Neural crest cell (in vitro differentiated cells): ENCODE measurements at places on chromosomes 12 and 14.

DNA sequence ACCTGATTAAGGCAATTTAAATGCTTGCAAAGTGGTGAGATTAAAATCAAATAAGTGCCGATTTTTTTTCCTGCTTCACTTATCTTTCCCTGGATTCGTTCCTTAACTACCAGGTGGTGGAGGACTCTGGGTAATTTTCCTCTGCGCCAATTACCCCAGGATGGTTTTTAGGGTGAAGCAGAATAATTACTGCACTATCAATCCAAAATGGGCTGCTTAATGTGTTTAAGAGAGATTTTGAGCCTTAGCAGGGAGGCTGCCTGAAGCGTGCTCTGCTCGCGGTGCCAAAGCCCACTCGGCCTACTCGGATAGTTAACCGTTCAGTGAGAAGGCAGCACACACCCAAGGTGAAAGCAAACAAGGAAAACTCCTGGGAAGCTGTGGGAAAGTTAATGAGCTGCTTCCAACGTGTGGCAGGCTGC is 274.9 kb upstream of the LMO3 start:
- DNase-seq: no peak

DNA sequence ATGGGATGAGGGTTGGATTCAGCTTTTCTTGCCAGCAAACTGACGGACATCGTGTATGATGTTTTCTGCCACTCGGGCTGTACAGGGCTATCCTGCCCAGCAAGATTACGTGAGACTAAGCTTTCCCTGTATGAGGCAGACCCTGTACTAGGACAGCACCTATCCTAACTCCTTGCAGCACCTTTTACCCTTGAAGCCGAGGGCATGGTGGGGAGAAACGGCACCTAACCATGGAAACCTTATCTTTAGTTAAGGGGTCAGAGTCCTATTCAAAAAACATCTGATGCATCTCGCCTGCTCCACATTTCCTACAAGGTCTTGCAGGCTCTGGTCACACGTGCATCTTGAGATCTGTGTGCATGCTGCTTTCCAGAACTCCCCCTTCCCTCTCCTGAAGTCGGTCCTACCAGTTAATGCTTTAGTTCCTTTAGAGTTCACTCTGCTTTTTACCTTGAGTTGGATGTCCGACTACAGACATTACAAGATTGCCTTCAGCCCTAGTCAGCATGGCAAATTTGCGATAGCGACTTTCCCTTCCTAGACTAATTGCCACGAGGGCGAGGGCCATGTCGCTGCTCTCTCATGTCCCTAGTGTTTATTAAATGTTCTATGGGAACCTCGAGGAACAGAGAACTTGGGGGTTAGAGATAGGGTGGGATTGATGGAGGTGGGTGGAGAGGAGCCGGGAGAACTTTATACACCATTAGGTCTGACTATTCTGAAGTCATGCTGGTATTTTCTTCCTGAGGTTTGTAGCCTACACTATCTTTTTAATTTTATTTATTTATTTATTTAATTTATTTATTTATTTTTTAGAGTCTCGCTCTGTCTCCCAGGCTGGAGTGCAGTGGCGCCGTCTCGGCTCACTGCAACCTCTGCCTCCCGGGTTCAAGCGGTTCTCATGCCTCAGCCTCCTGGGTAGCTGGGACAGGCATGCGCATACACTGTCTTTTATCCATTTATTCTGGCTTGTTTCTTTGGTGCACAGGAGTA is 6.6 kb downstream of the RAN start:
- no peak for DNase-seq

- no peak for DNase-seq
These were observed 13.5 kb downstream of the CPSF2 start for GRCh38 chr14:92135269-92135668.

- DNase-seq: no peak
These were observed 28.7 kb downstream of the WNT5B start for GRCh38 chr12:1657688-1658087.

DNA sequence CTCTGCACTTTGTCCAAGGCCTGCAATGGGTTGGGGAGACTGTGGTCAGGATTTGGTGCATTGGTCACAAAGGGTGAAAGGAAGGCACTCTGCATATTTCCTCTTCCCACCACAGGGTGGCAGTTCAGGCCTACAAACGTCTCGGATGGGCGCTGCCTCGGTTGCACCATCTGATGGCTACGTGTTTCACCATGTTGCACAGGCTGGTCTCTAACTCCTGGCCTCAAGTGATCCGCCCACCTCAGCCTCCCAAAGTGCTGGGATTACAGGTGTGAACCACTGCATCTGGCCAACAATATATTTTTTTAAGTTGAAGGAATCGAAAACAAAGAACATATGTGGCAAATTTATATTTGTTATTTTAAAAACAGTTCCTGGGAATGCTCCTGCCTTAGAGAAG is 35.1 kb downstream of the TMBIM6 start:
- DNase-seq: peak; percentile 61

GRCh38 chr14:91376547-91377477 is 40.8 kb downstream of the CCDC88C start:
- no peak for DNase-seq

DNA sequence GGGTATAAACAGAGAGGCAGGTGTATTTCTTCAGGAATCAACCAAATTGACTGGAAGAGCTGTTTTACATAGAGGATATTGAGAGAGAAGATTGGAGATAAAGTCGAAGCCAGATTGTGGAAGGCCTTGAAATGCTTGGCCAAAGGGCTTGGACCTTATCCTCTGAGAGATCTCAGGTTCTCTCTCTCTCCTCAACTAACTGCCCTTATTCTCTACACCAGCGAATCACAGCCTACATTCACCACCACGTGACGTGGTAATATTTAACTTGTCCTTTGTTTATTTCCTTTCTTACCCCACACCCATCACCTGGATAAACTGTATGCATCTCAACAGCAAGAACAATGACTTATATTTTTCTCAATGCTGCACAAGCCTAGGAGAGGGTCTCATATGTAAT is 207.4 kb downstream of the EFCAB11 start:
- DNase-seq: no peak

- DNase-seq: no peak
These were observed at the start of gene DEGS2 for GRCh38 chr14:100159094-100159864. Gene DEGS2, minus strand, starts transcription at chr14:100159645. Its CDS starts 58 bp downstream, at chr14:100159587.

DNA sequence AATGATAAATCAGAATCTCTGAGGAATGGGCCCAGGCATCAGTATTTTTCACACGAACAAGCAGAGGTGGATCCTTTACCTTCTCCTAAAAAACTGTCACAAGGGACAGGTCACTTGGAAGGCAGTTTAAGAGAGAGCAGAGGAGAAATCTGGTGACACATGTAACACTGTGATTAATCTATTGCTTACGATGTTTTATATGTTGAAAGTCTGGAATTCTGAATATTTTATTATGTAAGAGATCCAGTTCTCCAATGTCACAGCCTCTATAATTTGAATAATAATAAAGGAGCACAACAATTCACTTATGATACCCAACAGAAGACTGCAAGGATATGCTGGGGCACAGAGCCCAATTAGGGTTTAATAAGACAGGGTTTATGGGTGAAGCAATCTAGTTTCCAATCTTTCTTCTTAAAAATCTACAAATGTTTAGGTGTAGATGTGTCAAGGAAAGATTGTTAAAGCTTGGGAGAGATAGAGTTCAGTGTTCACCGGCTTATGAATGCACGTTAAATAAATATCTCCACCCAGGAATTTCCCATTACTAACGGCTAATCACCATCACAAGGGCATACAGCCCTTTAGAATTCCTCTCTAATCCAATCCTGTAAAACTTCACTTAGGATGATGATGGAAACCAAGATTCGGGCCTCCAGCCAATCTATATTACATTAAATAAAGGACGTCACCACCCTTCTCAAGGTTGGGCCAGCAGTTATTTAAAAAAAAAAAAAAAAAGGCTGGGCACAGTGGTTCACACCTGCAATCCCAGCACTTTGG is 23.4 kb downstream of the DUSP16 start:
- DNase-seq: no peak

- DNase-seq: no peak
These were observed 356.2 kb downstream of the TMEM121 start for GRCh38 chr14:105882626-105883025.

DNA sequence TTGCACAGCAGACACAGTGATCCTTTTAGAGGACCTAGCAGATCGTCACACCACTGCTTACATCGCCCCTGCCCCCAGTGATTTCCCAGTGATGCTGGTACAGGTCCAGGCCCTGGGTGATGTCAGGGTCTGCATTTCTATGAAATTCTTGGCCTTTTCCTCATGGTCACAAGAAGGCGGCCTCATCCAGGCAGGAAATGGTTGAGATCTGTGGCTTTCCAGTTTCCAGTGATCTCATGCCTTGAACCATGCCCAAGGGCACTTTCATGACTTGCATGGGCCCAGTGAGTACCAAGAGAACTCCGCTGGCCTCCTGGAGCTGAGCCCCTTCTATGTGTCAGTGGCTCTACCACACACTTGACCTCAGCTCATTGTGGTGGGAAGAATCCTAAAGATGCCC is 41.9 kb upstream of the BDKRB2 start:
- DNase-seq: no peak

DNA sequence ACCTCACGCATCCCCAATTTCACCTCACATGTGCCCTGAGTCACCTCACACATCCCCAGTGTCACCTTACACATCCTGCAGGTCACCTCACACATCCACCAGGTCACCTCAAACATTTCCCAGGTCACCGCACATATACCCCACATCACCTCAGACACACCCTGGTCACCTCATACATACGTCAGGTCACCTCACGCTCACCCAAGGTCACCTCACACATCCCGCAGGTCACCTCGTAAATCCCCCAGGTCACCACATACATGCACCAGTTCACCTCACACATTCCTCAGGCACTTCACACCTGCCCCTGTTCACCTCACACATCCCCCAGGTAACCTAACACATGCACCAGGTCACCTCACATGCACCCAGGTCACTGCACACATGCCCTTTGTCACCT is 864.0 kb downstream of the TMEM121 start:
- DNase-seq: no peak

DNA sequence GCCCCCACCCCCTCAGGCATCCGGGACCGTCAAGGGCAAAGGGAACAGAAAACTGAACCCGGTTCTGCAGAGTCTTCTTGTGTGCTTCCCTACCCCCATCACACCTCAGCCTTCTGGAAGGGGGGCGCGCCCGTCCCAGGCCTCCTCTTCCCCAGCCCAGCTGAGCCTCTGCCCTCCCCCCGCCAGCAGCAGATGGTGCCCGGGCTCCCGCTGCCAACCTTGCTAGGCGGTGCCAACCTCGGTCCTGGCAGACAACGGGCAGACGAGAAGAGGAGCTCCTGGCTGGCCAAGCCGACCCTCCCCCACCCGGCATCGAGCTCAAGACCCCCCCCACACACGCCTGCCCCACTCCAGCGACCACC is 8.7 kb downstream of the STAC3 start:
- no peak for DNase-seq

DNA sequence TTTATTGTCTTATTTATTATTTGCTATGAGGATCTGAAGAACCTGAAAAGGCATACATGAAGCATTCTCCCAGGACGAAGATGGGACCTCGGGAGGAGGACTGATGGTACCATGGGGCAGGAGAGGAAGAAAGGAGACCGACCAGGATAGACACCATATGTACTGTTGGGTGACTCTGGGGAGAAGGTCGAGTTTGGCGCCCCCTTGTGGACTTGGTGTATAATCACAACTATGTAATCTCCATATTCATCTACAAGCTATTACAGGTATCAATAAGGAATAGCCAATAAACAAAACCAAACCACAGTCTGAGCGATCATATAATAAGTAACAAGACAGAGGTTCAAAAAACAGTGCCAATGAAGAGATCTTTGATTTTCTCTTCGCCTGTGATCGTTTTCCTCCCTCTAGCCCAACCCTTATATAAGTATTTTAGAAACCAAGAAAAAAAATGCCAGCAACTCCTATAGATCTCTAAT is 139.1 kb downstream of the SPTSSA start:
- peak; percentile 77 for DNase-seq

GRCh38 chr12:126747530-126748149 is 1519.3 kb upstream of the TMEM132C start:
- peak; percentile 49 for DNase-seq

GRCh38 chr14:103581206-103581605 is 18.4 kb downstream of the COA8 start:
- DNase-seq: no peak

DNA sequence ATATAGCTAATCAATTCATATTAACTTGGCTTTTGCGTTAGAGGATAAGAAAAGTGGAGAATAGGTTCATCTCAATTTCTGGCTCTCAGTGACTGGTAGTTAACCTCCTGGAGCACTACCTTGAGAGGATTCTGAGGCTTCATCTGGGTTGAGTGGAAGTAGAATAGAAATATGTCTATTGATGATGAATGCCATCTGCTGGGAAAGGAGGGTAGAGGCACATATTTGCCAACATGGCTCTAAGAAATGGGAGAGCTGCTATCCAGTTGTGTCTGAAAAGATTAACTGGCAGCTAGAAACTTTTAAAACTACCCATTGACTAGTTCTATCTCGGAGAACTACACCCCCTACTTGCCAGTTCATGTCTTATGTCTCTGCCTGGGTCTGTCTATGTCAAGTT is 530.1 kb downstream of the NRXN3 start:
- DNase-seq: no peak

- no peak for DNase-seq
These were observed 117.2 kb downstream of the PPM1H start for GRCh38 chr12:62817556-62818271.

GRCh38 chr14:55454264-55455002 is 14.0 kb upstream of the TBPL2 start:
- no peak for DNase-seq

GRCh38 chr12:88184196-88184595 is 42.1 kb downstream of the TMTC3 start:
- DNase-seq: no peak

DNA sequence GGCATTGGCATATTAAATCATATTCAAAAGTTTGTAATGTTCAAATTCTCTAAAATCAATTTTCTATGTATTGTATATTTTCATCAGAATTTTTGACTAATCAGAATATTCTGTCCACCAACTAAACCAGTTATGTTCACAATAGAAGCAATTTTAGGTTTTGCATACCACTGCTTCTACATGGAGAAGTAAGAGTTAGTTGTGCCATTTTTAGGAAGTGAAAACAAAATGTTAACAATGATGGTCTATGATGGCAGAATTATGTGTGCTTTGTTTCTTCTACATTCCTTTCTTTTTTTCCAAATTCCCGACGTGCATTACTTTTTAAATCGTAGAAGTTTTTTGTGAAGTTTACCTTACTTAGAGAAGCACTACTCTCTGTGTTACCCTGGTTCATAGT is 29.5 kb downstream of the ABHD12B start:
- DNase-seq: no peak

DNA sequence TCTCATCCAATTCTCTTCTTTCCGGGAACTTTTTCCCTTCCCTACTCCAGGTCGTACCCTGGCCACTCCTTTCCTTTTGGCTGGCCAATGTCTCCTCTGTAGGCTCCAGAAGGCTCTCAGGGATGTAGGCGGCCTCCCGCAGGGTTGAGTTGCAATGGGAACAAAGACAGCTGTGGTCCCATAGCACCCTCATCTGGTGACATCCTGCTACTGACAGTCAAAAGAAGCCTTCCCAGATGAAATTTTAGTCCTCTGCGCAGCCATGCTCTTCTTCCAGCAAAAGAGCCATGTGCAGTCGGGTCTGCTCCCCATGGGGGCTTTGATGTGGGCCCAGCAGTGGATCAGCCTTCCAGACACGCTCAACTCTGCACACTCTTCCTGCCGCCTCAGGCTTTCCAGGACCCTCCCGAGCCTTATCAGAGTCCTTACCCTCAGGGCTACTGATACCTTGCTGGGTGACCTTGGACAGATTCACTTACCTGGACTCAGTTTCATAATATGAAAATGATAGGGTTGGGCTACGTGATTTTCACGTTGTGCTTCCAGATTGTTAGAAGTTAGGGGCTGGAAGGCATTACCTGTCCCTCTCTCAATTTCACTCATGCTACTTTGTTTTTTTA is 5.5 kb upstream of the CELA1 start:
- peak; percentile 53 for DNase-seq
